ENCODE measurements at places on chromosomes 5 and 9.
A peak's percentile ranks its signal among the peaks of the same experiment; 100 is the strongest.

DNA sequence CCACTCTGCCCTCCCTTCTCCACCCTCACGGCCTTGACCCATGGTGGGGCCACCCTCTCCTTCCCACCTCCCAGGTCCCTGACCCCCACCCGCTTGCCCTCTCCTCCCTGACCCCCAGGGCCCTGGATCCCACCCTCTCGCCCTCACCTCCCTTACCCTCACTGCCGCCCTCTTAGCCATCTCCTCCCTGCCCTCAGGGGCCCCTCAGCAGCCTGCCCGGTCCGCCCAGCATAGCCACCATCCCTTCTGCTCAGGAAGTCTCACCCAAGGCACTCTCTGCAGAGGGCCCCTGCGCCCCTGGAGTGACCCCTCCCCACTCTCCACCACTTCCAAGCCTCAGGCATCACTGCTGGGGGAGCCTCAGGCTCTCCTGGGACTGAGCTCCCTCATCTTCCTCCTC, 66.3 kb downstream of the MRPL36 start:
- DNase-seq, result no peak

DNA sequence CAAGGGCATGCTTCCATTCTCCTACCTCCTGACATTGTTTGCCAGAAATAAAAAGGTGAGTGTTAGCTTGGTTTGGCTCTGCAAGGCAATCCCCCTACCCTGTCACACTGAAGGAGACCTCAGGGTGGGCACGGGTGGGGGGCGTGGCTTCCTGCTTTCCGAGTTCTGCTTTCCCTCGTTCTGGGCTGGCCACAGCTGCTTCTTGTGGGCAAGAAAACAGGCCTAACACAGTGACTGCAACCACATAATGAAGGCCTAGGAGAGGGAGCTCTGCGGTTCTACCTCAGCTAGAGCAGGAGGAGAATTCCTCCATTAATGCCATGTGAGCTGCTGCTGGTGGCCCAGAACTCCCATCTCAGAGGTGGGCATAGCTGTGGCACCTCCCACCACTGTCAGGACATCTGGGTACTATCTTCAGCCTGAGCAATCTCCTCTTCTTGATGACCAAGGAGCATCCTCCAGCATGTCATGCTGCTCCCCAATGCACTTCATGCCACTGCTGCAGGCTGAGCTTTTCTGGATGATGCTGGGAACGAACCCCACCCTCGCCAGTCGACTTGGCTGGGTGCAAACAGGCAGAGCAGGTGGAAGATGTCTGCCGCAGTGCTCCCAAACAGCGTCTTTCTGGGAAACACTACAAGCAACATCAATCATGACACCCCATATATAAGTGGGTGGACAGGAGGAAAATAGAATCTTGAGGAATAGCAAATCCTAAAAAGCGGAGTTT, 139.5 kb upstream of the RAPGEF1 start:
- no peak for DNase-seq

DNA sequence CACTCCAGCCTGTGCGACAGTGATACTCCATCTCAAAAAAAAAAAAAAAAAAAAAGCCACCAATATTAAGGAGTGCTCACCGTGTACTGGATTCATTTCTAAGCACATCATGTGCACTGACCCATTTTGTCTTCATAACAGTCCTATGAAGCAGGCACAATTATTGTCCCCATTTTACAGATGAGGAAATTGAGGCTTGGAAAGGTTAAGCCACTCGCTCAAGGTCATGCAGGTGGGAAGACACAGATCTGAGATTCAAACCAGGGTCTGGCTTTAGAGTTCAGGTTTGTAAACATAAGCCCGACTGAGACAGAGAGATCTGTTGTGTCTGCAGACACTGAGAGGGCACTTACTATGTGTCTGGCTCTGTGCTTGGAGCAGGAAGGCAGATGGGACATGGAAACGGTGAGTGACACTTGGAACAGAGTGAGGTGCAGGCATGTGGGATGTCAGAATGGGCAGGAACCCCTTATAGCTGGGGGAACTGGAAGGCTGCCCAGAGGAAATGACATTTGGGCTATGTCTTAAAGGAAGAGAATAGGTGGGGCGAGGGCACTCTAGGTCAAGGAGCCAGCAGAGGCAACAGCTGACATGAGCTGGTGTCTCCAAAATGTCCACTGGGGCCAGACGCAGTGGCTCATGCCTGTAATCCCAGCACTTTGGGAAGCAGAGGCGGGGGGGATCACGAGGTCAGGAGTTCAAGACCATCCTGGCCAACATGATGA, 69.9 kb downstream of the STK10 start:
- DNase-seq, result no peak

- DNase-seq, result no peak
Measured at GRCh38 chr5:36209664-36210063, 32.1 kb downstream of the NADK2 start.

DNA sequence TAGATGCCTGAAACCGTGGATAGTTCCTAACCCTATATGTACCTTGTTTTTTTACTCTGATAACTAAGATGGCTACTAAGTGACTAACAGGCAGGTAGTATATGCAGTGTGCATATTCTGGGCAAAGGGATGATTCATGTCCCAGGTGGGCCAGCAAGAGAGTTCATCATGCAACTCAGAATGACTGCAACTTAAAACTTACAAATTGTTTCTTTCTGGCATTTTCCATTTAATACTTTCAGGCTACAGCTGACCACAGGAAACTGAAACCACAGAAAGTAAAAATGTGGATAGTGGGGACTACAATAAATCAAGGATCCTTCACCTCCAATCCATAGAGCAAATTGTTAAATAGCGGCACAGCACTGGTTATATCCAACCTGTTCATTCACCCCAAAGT, 30.7 kb upstream of the VCAN start:
- no peak for DNase-seq

- DNase-seq, result no peak
Measured at GRCh38 chr5:137828180-137828579, 39.5 kb upstream of the MYOT start.

GRCh38 chr9:91253488-91253887, 108.2 kb downstream of the AUH start:
- no peak for DNase-seq

DNA sequence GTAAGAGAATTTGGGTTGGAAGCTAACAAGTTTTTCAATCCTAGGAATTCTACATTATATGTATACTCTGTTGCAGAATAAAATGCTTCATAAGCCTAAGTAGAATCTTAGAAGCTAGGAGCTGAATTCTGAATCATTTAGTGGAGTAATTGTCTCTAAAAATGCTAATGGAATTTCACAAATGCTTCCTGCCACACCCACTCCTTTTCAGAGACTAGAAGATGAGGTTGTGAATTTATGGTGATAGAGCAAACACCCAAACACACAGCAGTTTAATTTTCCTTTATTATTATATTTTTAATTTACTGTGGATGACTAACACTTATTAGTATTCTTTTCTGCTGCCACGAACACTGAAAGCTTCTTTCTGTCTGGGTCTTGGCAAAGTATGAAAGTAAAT, 208.0 kb upstream of the PDE4D start:
- DNase-seq, result no peak

DNA sequence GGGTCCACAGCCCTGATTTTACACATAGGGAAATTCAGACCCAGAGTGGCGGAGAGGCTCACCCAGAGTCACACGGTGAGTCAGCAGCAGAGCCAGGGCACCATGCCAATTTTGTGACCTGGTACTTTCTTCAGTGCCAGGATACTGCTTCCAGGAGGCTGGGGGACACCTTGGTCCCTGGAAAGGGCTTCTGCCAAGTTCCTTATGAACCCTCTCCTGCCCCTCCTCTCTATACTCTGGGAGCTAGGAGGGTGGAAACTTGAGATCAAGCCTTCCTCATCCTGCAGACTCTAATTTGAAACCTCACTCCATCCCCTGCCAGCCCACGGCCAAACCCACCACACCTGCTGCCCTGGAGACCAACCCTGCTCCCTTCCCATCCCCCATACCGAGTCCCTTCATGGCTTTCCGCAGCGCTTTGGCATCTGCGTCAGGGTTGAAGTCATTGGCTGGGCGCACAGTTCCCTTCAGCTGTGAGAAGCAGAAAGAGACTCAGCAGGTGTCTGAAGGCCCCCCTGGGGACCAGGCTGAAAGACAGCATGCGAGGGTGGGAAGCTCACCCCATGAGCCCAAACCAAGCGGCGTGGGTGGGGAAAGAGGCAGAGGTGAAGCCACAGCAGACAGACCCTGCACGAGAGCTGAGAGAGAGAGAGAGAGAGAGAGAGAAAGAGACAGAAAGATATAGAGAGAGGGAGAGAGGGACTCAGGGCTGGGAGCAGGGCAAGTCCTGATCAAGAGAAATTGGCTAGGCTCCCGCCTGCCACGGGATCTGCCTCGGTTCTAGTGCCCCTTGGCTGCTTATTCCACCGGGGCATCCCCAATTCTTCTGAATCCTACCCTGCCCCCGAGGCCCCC, 33.5 kb downstream of the ANXA6 start:
- DNase-seq, result peak; percentile 77

GRCh38 chr9:6449645-6450044, 36.6 kb downstream of the UHRF2 start:
- DNase-seq, result no peak

GRCh38 chr5:34789021-34789531, 49.9 kb upstream of the TTC23L start:
- no peak for DNase-seq

GRCh38 chr5:58968350-58968749, 385.5 kb downstream of the RAB3C start:
- no peak for DNase-seq

- no peak for DNase-seq
Measured at GRCh38 chr9:71112866-71113265, 8.6 kb downstream of the TRPM3 start.

DNA sequence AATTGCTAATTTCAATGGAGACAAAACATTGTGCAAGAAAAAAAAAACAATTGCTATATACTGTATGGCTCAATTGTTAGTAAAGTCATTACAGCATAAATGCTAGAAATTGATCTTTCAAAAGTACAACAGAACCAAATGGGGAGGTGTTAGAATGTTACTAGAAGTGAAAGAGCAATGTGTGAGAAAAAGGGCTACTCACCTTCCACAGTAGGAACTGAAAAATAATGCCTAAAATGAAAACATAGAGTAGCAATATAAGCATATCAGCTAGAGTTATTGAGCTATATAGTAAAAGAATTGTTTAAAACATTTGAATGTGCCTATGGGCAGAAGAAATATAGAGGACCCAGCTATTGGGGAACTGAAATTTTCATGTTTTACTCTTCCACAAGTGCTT, 10.9 kb upstream of the RXFP3 start:
- no peak for DNase-seq

- DNase-seq, result no peak
Measured at GRCh38 chr5:54593779-54594178, 76.2 kb downstream of the SNX18 start.

- DNase-seq, result no peak
Measured at GRCh38 chr5:171773106-171773505, 12.5 kb upstream of the SMIM23 start.

GRCh38 chr9:120872791-120873502, 4.0 kb downstream of the PHF19 start:
- no peak for DNase-seq

DNA sequence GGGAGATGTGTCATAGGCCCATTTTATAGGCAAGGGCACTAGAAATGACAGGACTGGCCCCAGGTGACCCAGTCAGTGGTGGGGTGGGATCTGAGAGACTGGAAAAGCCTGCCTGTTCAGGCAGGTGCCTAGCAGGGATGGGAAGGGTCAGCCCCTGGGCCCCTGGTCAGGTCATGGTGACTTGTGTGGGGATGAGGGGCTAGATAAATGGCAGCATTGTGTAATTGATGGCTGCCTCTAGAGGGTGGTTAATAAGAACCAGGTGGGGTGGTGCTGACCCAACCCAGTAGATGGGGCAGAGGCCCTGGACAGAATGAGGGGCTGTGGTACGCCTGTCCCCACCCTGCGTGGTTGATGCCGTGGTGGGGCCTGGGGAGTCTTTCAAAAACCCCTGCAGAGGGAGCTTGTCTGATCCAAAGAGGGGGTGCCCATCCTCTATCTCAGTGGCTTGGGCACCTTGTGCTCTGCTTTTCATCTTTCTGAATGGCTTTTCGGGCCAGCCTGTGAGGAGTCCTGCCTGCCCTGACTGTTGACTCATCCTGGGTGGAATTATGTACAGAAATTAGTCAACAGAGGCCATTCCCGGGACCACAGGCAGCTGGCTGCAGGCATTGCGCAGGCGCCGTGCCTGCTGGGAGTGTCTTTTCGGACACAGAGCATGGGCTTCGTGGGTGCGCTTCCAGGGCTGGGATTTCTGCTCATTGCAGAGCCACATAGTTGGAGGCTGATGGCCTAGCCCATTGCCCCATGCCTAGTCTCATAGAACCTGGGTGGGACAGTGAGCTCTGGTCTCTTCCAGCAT, 93.6 kb upstream of the PITX1 start:
- no peak for DNase-seq

- no peak for DNase-seq
Measured at GRCh38 chr9:99235926-99236634, 14.0 kb downstream of the SEC61B start.

GRCh38 chr5:27830546-27830945, 792.2 kb upstream of the CDH9 start:
- no peak for DNase-seq

- no peak for DNase-seq
Measured at GRCh38 chr9:126014726-126015125, 267.6 kb downstream of the PBX3 start.

DNA sequence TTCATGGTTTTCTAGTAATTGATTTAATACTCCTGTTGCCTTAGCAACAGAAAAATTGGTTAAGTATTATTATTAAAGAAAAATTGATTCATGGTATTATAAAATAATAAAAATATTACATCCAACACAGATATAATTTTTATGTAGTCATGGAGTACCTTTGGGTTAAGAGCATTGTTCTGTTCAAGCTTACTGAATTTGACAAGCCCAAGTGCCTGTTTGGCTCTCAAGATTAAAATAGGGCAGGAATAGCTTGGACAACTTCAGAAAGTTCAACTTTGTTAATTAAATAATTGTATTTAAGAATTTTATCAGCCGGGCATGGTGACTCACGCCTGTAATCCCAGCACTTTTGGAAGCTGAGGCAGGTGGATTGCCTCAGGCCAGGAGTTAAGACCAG, 82.0 kb downstream of the NIPBL start:
- DNase-seq, result no peak

DNA sequence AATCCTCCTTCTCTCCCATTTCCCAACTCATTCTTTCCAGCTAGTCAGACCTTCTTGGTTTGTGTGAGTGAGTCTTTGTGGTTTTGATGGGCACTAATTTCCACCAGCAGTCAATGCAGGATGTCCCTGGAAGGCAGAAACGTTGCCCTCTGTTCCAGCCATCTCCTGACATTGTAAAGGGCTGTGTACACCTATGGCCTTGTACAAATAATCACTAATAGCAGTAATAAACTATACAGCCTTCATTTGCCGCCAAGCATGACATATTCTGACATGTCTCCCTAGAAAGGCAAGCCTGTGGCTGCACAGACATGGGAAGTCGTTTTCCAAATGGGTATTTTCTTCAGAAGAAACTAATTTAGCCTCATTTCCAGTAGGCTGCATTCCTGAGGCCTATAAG, 18.4 kb upstream of the DENND1A start:
- DNase-seq, result no peak
